ENCODE measurements at places on chromosomes 5 and 9.

DNA sequence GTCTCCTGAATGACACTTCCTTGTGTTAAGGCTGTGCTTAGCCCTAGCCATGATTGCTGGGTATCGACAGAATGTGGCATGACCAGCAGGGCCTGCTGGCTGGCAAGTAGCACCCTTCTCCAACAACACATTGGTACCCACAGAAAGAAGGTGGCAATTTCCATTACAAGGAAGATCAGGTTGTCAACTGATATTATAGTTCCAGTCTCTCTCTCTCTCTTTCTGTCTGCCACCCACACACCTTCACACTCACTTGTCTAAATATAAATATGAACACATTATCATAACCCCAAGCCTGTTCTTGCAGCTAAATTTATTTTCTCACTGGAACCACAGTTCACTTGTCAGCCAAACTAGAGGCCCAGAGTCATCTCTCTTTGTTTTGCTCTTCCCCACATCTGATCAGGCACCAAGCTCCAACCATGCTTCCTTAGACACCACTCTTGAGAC is 408.1 kb upstream of the PIK3R1 start:
- DNase-seq, result no peak

DNA sequence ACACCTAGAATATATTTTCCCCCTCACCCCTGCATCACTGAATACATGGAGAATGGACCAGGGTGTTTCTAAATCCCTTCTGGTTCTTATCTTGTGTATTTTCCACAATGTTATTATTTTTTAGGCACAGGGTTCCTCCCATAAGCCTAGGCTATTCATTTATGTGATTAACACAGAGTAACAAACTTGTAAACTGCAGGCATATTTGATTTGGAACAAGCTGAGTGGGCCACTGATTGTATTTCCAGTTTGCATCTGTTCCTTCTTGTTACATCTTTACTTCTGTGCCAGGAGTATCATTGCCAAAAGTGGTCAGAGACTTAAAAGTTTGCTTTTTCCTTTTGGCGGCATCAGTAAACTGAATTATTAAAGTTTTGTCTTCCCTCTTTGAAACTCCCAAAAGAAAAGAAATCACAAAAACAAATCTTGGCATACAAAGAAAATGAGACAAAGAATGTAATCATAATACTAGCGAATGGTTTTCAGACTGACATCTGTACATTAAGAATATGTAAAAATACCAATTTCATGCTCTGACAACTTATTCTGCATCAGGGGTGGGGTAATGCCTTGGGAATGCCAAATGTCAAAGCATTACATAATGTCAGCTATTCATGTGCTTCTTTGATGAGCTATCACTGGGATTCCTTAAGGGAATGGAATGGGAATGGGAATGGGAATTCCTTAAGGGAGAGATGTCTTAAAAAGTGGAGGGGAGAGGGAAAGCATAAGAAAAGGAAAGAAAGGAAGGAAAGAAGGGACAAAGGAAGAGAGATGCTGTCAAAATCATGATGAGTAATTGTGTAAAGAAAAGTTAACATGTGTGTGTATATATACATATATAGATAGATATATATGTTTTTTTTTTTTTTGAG is 22.2 kb upstream of the PAX5 start:
- DNase-seq, result no peak

- no peak for DNase-seq
Observed at GRCh38 chr9:117435630-117436261, 20.9 kb upstream of the ASTN2 start.

DNA sequence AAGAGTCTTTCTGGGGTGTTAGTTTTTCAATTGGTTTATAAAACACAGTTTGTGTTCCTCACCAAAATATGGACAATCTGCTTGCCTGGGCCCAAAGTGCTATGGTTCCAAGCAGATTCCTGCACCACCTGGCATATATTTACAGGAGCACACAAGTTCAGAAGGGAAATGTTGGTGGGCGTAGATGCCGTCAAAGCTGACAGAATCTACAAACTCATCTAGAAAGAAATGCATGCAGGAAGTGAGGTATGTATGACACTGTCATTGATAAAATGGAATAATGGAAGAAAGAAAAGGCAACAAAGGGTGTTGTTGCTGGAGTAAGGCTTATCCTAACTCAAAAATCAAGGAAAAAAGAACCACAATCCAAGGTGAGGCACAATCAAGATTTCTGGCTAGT is 225.8 kb downstream of the MLLT3 start:
- no peak for DNase-seq

- DNase-seq, result no peak
Observed at GRCh38 chr5:177162379-177162778, 28.8 kb downstream of the NSD1 start.

- peak; percentile 33 for DNase-seq
Observed at GRCh38 chr9:72734631-72735030, 213.2 kb downstream of the TMC1 start.

DNA sequence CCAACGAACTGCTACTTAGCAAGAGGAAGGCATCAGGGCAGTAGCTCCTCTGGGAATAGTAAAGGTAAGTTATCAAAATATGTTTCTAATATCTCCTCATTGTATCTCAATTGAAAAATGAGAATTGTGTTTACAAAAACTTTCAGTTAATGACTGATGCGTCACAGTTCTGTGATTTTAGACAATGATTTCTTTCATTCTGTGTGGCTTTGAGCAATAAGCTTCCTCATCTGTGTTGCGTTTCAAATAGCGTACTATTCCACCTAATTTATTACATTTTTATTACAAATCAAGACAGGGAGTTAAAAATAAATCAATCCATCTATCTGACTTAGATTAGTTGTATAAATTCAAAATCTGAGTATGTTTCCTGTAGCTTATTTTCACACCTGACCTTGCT is 145.0 kb downstream of the CAAP1 start:
- DNase-seq, result no peak

DNA sequence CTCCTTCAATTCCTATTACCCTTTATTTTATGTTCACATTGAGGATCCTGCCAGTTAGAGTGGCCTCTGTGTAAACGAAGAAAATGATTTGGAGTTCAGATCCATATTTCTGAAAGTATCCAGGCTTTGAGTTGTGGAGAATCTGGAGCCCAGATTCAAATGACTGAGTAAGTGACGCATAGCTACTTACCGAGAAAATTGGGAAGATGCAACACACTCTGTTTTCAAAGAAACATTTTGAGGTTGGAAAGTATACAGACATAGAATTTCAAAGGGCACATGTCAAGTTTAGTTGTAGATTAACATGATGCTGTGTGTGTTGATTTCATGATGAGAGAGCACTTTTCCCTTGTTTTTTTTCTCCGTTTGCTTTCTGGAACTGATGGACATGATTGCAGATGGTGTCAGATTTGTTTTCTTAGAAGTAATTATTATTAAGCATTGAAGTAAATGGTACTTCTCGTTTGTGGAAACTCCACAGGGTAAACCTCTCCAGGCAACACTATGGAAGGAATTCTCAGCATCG is 148.1 kb downstream of the KDM4C start:
- no peak for DNase-seq

GRCh38 chr9:69649566-69650250 is 22.5 kb downstream of the APBA1 start:
- DNase-seq, result peak; percentile 19

- DNase-seq, result peak; percentile 76
Observed at GRCh38 chr5:39906146-39906545, 481.4 kb upstream of the DAB2 start.

DNA sequence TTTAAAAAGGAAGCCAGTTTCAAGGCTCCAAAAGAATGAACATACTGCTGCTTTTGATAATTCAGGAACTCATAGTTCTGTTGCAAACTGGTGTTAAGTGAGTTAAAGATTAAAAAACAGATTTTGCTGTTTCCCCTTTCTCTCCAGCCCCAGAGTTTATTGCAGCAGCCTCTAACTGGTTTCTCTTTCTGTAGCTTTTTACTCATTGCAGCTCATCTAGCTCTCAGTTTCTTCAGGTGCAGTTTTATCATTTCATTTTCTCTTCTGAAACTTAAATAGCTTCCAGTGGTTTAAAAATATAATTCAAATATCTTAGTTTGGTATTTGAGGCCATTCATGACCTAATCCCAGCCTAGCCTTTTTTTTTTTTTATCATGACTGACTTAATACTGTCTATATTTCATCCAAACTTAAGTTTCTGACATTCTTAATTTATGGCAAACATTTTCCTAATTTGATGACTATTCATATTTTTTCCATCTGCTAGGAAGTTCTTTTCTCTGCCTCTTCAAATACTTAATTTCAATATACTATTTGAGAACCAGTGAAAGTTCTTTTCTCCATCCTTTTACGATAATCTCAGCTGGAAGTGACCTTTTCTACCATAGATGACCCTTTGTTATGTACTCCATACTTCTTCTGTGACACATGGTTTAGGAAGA is 252.7 kb upstream of the GRIA1 start:
- no peak for DNase-seq

- DNase-seq, result no peak
Observed at GRCh38 chr5:55923865-55924500, 70.8 kb downstream of the IL6ST start.

DNA sequence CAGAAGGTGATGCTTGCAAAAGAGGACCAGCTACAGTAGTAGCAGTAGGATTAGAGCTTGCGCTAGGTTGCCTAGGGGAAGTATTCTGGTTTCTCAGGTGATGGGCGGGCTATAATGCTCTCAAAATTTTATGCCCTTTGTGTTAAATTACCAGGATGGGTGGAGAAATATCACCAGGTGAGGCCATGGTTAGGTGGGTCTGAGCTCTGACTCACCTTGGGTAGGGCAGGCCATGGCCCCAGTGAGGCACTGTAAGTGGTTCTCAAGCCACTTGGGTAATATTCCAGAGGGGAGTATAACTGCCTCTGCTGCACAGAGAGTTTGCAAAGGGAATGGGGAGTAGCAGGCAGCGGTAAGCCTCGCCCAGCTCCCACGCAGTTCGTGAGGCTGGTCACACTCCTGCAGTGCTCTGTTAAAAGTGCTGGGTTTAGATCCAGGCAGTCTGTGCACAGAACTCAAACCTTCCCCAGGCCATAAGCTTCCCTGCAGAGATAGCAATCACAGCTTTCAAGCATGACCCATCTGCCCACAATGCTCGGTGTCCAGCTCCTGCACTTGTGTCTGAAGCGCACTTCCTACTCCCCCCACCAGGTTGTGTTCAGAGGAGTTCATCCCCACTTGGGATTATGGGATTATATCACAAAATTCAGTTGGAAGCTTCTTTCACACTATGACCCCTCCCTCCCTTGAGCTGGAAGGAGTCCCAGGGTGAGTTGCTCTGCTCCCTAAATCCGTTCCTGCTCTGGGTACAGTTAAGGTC is 575.0 kb downstream of the CHSY3 start:
- DNase-seq, result no peak

GRCh38 chr5:38431242-38431853 is 125.1 kb downstream of the LIFR start:
- no peak for DNase-seq

- DNase-seq, result peak; percentile 37
Observed at GRCh38 chr9:38263532-38263931, 129.0 kb upstream of the ALDH1B1 start.

GRCh38 chr9:123550012-123550411 is 194.0 kb downstream of the CRB2 start:
- DNase-seq, result peak; percentile 25

DNA sequence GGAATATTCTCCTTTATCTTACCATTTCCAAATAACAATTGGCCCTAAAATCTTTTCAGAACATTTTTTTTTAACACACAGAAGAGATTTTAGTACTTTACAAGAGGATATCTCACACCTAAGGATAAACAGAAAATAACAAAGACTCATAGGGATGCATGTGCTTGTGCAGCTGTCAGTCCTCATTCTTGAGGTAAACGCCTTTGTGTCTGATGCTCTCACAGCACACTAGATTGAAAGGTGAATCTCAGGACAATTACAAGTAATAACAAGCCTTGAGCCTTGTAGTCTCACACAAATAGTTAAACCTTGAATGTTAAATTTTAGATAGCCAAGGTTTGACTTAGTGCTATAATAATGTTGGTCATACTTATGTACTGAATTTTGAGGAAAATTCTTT is 439.2 kb downstream of the PTPRD start:
- no peak for DNase-seq

DNA sequence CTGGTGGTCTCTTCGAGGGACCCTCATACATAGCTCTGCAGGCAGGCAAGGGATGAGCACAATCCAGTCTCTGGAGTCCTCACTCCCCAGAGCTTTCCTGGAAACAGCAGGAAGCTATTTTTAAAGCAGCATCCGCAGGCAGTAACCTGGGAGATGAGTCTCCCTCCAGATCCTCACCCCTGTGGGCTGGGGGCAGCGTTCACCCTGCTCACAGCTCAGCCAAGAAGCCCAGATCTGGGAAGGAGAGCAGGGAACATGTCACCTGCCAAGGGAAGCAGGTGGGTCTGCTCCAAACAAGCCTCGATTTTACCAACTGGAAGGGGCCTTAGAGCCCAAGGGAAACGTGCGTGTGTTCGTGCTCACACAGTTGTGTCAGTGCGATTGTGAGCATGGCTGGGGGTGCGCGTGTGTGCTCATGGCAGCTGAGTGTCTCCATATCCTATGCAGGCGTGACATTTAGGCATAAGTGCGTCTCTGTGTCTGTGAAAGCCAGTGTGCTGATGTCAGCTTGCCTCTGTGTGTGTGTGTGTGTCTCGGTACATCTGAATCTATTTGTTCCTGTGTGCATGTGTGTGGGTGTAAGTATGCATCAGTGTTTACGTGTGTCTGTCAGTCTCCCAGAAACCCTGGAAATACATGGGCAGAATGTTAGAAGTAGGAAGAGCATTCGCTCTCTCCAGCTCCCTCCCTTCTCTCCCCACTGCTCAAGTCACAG is 40.6 kb upstream of the CPLX2 start:
- no peak for DNase-seq

DNA sequence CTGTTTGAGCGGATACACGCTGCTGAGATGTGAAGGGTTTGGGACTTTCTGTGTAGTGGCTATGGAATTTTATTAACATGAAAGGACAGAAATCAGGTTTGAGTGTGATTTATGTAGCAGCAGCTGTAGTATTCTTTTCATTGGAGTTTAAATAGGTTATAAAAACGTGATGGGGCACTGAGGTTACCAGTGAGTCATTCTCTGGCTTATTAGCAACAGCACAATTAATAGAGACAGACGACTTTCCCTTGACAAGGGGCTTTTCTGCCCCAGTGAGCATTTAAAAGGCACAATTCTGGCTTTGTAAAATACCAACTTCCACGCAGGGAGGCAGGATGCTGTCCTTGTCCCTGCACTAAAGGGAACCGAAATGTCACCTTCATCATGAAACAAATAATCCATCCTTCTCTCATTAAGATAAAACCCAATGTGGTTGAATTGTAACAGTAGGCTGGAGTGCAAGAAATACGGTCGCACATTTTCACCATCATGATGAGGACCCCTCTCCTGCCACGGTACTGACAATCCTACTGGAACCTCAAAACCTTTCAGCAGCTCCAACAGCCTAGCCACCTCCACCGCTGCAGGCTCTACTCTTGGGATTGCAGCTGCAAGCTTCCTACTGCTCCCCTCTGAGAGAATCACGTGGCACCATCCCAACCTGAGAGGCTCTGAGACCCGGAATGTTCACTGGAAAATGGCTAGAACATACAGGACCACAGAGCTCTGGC is 293.9 kb downstream of the IRX1 start:
- DNase-seq, result no peak

DNA sequence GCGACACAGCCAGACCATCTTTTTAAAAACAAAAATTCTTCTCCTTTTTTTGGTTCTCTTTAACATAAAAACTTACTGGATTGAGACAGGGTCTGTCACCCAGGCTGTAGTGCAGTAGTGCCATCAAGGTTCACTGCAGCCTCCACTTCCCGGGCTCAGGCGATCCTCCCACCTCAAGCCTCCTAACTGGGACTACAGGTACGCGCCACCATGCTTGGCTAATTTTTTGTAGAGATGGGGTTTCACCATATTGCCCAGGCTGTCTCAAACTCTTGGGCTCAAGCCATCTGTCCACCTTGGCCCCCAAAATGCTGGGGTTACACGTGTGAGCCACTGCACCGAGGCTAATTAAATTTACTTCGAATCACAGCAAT is 13.8 kb downstream of the HNRNPK start:
- no peak for DNase-seq

GRCh38 chr5:108382784-108383330 is 959 bp upstream of the FBXL17 start:
- no peak for DNase-seq

Data from fibroblast of villous mesenchyme (primary cell).